ENCODE measurements at places on chromosomes 12 and 14.
A peak's percentile ranks its signal among the peaks of the same experiment; 100 is the strongest.

- peaks cover 32% of the 10 kb centered on the region for H3K27me3 ChIP-seq
- no peak for DNase-seq
- no peak overlapping the region for H3K4me3 ChIP-seq
- no peak overlapping the region for H3K27ac ChIP-seq
These were observed 17.9 kb upstream of the NID2 start for GRCh38 chr14:52086711-52087110.

DNA sequence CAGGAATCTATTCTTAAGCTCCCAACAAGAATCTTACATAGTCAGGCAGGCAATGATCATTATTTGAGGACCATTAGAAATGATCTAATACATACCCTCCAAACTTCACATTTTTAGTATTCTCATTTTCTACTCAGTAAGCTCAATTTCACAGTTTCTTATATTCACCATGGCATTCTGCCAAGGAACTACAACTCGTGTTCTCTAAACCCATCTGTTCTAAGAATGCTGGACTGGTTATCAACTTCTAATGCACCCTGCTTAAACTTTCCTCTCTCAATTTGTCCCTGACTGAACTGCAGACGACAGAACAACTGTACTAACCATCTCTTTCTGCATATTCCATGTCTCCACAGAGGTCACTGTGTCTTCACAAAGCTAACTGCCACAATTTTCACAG lies 58.6 kb downstream of the GXYLT1 start:
- peaks cover 2% of the 10 kb centered on the region for H3K4me1 ChIP-seq
- no peaks in the 10 kb centered on the region for H3K27me3 ChIP-seq

DNA sequence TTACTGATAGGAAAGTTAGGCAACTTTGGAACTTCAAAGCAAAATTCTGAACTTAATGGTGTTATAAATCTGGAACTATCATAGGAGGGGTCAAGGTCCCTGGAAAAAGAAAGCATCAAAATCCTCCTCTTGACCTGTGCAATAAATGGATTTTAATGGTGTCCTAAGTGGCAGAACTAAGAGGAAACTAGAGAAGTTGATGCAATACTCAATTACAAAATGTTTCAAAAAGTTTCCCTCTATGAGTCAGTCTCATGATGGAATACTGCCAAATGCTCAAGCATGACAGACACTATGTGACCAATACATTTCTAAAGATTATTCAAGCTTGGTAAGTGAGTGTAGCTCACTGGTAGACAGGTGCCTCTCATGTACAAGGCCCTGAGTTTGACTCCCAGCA lies 47.7 kb upstream of the ERGIC2 start:
- no peak overlapping the region for H3K4me3 ChIP-seq
- H3K4me1 ChIP-seq, result peaks cover 9% of the 10 kb centered on the region
- DNase-seq, result no peak
- no peak overlapping the region for H3K27ac ChIP-seq

- DNase-seq, result no peak
- no peak overlapping the region for H3K4me3 ChIP-seq
- H3K4me1 ChIP-seq, result peaks cover 14% of the 10 kb centered on the region
- peaks cover 97% of the 10 kb centered on the region for H3K36me3 ChIP-seq
These were observed 9.1 kb downstream of the GATC start for GRCh38 chr12:120455302-120455701.

DNA sequence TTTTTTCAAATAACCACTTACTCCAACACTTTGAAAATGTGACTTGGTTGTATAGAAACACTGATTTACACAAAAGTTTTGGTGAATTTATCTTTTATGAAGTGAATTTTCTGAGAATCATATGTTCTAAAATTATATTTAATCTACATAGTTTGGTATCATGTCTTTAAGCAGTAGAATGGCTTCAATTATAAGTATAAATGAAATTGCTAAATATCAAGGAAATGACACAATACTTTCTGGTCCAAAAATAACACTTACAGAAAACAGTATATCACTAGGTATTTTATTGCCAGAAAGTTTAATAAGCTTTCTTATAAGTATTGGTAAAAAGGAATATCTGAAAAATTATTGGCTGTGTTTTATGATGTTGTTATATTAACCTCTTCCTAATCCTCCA lies 90.9 kb downstream of the SRGAP1 start:
- H3K4me1 ChIP-seq, result no peaks in the 10 kb centered on the region
- DNase-seq, result no peak
- no peak overlapping the region for H3K27ac ChIP-seq
- no peaks in the 10 kb centered on the region for H3K36me3 ChIP-seq

GRCh38 chr12:114245555-114245954 lies 160.4 kb downstream of the TBX5 start:
- no peaks in the 10 kb centered on the region for H3K4me1 ChIP-seq
- DNase-seq, result no peak
- no peak overlapping the region for H3K27ac ChIP-seq
- H3K36me3 ChIP-seq, result no peaks in the 10 kb centered on the region

- no peak overlapping the region for H3K4me3 ChIP-seq
- H3K36me3 ChIP-seq, result no peaks in the 10 kb centered on the region
- no peak for DNase-seq
- no peak overlapping the region for H3K27ac ChIP-seq
These were observed 93.4 kb downstream of the DIO2 start for GRCh38 chr14:80117876-80118275.

- H3K4me3 ChIP-seq, result no peak overlapping the region
- H3K27me3 ChIP-seq, result no peaks in the 10 kb centered on the region
- H3K27ac ChIP-seq, result no peak overlapping the region
These were observed 77.9 kb downstream of the SPATA7 start for GRCh38 chr14:88463318-88463717.

DNA sequence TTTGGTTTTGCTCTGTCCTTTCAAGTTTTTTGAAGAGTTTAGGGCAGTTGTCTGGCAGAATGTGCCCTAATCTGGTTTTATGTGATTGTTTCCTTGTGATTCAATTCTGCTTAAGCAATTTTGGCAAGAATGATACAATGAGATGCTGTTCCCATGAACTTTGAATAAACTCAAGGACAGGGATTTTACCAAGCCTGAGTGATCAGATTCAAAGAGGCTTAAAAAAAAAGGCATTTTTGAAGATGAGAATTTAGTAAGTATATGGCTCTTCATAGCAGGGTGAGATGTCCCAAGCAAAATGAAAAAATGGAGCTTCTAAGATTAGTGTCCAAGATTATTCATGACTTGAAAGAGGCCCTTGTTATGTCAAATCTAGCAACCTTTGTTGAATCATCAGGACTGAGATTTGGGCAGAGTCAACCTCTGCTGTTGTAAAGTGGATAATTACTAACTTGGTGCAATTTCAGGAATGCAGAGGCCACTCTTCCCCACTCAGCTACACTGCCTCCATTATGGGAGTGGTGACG lies 180.6 kb upstream of the NUDT4 start:
- DNase-seq, result no peak
- peaks cover 36% of the 10 kb centered on the region for H3K27me3 ChIP-seq
- no peak overlapping the region for H3K27ac ChIP-seq

- no peak overlapping the region for H3K4me3 ChIP-seq
- no peaks in the 10 kb centered on the region for H3K27me3 ChIP-seq
- H3K27ac ChIP-seq, result no peak overlapping the region
These were observed 753.6 kb downstream of the SLC16A7 start for GRCh38 chr12:60349232-60349978.

DNA sequence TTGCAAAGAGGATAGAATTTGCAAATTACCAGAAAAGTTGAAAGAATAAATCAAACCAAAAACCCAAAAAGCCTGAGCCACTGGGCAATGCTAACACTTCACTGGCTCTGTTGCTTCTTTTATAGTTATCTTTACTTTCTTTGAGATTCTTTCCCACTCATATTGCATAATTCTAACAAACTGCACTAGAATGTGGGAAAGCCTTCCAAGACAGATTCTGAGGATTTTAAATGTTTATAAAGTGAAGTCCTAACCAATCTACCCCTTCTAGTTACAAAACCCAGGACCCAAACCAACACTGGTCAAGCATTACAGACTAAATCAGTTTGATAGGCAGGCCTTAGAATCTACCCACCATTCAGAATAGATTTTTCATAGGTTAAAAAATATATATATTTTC lies 150.9 kb downstream of the MED13L start:
- no peaks in the 10 kb centered on the region for H3K36me3 ChIP-seq
- no peak for DNase-seq
- H3K27ac ChIP-seq, result no peak overlapping the region
- H3K27me3 ChIP-seq, result no peaks in the 10 kb centered on the region
- H3K4me3 ChIP-seq, result no peak overlapping the region

DNA sequence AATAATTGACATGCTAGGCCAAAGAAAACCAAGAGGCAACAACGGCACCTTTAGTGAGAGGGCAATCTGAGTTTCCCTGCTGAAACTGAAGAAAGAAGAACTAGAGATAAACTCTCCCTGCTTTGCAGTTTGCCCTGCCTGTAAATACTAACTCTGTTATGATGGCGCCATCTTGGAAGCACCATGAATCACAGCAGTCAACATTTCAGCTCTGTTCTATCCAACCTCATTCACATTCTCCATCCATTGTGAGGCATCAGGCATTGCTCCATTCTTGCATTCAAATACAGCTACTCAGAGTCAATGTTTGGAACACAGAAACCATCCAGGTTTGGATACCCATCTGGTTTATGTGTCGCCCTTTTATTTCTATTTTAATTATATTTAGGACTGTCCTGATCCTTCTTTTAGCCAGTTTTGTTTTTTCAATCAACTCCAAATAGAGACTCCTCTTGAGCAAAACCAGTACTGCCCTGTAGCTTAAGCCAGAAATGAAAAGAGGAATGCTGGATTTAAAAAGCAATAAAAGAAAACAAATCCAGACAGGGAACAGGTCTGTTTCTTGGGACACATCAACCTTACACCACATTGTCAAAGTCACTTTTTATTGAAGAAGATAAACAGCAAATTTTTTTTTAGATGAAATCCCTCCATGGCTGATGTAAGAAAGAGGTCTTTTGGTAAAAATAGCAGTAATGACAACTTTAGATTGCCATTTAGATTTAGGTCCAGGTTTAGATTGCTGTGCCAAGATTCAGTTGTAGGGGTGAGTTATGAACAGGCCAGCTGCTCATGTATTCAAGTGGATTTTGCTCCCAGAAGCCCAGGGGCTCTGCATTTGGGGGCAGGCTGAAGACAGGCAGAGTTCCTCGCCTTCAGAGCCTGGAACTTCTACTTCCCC lies 33.3 kb upstream of the PPM1A start:
- H3K4me3 ChIP-seq, result no peak overlapping the region
- peaks cover 3% of the 10 kb centered on the region for H3K27me3 ChIP-seq
- H3K27ac ChIP-seq, result no peak overlapping the region
- DNase-seq, result no peak
- no peaks in the 10 kb centered on the region for H3K36me3 ChIP-seq
- peaks cover 15% of the 10 kb centered on the region for H3K4me1 ChIP-seq

- H3K27ac ChIP-seq, result no peak overlapping the region
- H3K36me3 ChIP-seq, result no peaks in the 10 kb centered on the region
These were observed 381.2 kb downstream of the BCL11B start for GRCh38 chr14:98890556-98891340.

GRCh38 chr12:11875414-11875935 lies 195.3 kb upstream of the BCL2L14 start:
- no peaks in the 10 kb centered on the region for H3K27me3 ChIP-seq
- peaks cover 82% of the 10 kb centered on the region for H3K36me3 ChIP-seq
- H3K27ac ChIP-seq, result peak overlapping the region; percentile 50
- DNase-seq, result no peak
- peaks cover 54% of the 10 kb centered on the region for H3K4me1 ChIP-seq

GRCh38 chr12:47223848-47224213 lies 144.1 kb upstream of the AMIGO2 start:
- H3K27me3 ChIP-seq, result no peaks in the 10 kb centered on the region
- peaks cover 82% of the 10 kb centered on the region for H3K4me1 ChIP-seq
- H3K27ac ChIP-seq, result peak overlapping the region; percentile 95
- peaks cover 89% of the 10 kb centered on the region for H3K36me3 ChIP-seq
- peak overlapping the region; percentile 72 for H3K4me3 ChIP-seq

- peak overlapping the region; percentile 97 for H3K27ac ChIP-seq
- H3K36me3 ChIP-seq, result peaks cover 40% of the 10 kb centered on the region
- DNase-seq, result peak; percentile 95
- H3K4me1 ChIP-seq, result peaks cover 65% of the 10 kb centered on the region
- peak overlapping the region; percentile 83 for H3K4me3 ChIP-seq
These were observed 1.8 kb upstream of the NAB2 start for GRCh38 chr12:57087010-57087690.

DNA sequence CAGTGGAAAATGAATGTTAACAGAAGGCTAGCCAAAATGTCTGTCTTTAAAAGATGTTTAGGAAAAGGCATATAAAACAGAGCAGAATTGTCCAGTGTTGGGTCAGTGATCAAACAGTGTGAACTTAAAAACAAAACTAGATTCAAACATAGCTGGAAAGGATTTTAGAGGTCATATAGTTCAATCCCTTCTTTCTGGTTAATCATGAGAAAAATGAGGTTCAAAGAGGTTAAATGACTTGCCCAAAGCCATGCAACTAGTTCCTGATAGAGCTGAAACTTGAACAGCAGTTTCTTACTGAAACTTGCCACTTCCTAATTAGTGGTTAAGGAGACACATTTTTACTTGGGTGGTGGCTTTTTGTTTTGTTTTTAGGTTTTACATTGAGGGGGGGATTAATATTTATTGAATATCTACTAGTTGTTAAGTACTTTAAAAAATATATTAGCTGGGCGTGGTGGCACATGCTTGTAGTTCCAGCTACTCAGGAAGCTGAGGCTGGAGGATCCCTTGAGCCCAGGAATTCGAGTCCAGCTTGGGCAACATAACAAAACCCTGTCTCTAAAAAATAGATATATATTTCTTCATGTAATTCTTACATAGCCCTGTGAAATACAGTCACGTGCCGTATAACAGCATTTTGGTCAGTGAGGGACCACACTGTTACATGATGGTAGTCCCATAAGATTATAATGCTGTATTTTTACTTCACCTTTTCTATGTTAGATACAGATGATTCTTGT lies 20.4 kb downstream of the ACVR1B start:
- peak overlapping the region; percentile 31 for H3K4me3 ChIP-seq
- peak overlapping the region; percentile 80 for H3K27ac ChIP-seq
- H3K27me3 ChIP-seq, result peaks cover 2% of the 10 kb centered on the region
- peaks cover 72% of the 10 kb centered on the region for H3K4me1 ChIP-seq

GRCh38 chr12:39395866-39396265 lies 47.1 kb downstream of the KIF21A start:
- H3K27me3 ChIP-seq, result no peaks in the 10 kb centered on the region
- no peak overlapping the region for H3K4me3 ChIP-seq
- DNase-seq, result no peak
- no peak overlapping the region for H3K27ac ChIP-seq
- peaks cover 2% of the 10 kb centered on the region for H3K36me3 ChIP-seq

GRCh38 chr14:99576304-99576703 lies 27.7 kb downstream of the CCDC85C start:
- no peak overlapping the region for H3K27ac ChIP-seq
- H3K36me3 ChIP-seq, result no peaks in the 10 kb centered on the region
- no peak overlapping the region for H3K4me3 ChIP-seq
- peaks cover 8% of the 10 kb centered on the region for H3K4me1 ChIP-seq
- DNase-seq, result no peak

- no peak for DNase-seq
- no peaks in the 10 kb centered on the region for H3K27me3 ChIP-seq
- no peaks in the 10 kb centered on the region for H3K4me1 ChIP-seq
- H3K36me3 ChIP-seq, result no peaks in the 10 kb centered on the region
- no peak overlapping the region for H3K27ac ChIP-seq
- no peak overlapping the region for H3K4me3 ChIP-seq
These were observed 602.1 kb upstream of the TMEM132C start for GRCh38 chr12:127664901-127665300.

All from activated T-cell treated with anti-CD3 and anti-CD28 coated beads, Interleukin-2, amount 50 U/mL, for 24 hours (primary cell).